ENCODE measurements at places on chromosomes 3 and 15.

GRCh38 chr15:89329329-89330084 lies 5.1 kb downstream of the POLG start:
- DNase-seq = no peak

- DNase-seq = no peak
These were observed 7.8 kb downstream of the CEP97 start for GRCh38 chr3:101732240-101732641.

- no peak for DNase-seq
These were observed 396.3 kb downstream of the NSUN3 start for GRCh38 chr3:94459167-94459566.

- DNase-seq = peak; percentile 71
These were observed 7.7 kb downstream of the BCL6 start for GRCh38 chr3:187737368-187738070.
